ENCODE measurements at places on chromosomes 12 and 14. TPM values are rescaled to one million over a fixed set of nuclear protein-coding genes. Genes with fewer than 3 reads are reported as not detected.
A peak's percentile ranks its signal among the peaks of the same experiment; 100 is the strongest.

GRCh38 chr12:4556735-4557530 is 5.1 kb upstream of the DYRK4 start:
- no peak for DNase-seq

- no peak for DNase-seq
Measured at GRCh38 chr12:2586156-2587038, 208.4 kb upstream of the FKBP4 start.

- DNase-seq: no peak
Measured at GRCh38 chr12:19220852-19221466, 91.4 kb downstream of the PLEKHA5 start.

- no peak for DNase-seq
Measured at GRCh38 chr12:11769723-11770514, 120.4 kb downstream of the ETV6 start.

- no peak for DNase-seq
Measured at GRCh38 chr12:100661300-100661951, 87.9 kb downstream of the GAS2L3 start.

DNA sequence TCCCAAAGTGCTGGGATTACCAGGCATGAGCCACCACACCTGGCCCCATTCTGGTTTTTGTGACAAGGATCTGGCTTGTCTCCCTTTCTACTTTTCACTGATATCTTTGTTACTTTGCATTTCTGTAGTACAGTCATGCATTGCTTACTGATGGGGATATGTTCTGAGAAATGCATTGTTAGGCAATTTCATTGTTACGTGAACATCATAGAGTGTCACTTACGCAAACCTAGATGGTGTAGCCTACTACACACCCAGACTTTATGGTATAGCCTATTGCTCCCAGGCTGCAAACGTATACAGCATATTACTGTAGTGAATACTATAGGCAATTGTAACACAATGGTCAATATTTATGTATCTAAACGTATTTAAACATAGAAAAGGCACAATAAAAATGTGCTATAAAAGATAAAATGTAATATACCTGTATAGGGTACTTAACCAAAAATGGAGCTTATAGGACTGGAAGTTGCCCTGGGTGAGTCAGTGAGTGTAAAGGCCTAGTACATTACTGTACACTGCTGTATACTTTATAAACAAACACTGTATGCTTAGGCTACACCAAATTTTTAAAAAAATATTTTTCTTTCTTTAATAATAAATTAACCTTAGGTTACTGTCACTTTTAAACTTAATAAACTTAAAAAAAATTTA is 16.0 kb downstream of the MRPL42 start:
- DNase-seq: no peak

GRCh38 chr14:22533739-22534359 is 55.2 kb downstream of the DAD1 start:
- no peak for DNase-seq

DNA sequence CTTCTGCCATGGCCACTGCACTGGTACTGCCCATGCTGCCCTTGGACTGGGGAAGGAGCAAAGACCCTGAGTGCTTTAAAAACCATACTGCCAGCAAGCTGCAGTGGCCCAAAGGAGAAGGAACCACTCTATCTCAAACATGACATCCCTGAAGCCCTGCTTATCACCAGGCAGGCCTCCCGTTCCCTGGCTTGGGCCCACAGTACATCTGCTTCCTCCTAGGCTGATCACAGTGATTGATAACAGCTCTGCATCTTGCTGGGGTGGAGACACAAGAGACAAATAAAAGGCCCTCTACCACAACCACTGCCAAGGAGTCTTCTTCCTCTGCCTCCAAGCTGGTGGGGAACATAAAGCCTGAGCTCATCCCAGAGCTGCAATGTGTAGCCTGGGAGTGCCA is 567.5 kb downstream of the TRHDE start:
- no peak for DNase-seq

DNA sequence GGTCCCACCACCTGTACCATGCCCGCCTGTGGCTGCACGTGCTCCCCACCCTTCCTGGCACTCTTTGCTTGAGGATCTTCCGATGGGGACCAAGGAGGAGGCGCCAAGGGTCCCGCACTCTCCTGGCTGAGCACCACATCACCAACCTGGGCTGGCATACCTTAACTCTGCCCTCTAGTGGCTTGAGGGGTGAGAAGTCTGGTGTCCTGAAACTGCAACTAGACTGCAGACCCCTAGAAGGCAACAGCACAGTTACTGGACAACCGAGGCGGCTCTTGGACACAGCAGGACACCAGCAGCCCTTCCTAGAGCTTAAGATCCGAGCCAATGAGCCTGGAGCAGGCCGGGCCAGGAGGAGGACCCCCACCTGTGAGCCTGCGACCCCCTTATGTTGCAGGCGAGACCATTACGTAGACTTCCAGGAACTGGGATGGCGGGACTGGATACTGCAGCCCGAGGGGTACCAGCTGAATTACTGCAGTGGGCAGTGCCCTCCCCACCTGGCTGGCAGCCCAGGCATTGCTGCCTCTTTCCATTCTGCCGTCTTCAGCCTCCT is 1.1 kb downstream of the INHBE start:
- DNase-seq: peak; percentile 63

- DNase-seq: no peak
Measured at GRCh38 chr12:69096669-69097335, 142.6 kb upstream of the CPSF6 start.

DNA sequence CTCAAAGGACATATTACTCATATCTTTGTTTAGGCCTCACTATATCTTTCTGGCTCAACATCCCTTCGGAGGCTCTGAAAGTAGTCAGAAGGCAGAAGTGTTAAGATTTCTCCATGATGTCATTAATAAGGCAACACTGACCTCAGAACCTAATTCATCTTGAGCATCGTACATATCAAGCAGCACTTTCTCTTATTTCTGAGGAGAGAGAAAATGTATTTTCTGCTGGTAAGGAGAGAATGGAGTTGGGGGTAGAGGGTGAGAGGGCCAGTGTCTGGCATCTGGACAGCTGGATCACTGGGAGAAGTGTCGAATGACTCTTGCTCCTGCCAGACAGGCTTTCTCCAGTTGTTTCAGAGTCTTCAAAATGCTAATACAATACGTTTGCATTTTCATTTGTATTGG is 213.2 kb upstream of the PRICKLE1 start:
- DNase-seq: no peak

GRCh38 chr14:42671636-42672035 is 1065.0 kb downstream of the LRFN5 start:
- no peak for DNase-seq

GPR162 gene
- not detected for total RNA-seq

EPYC gene
- not detected for total RNA-seq

Measured in HT-29 (cell line).